ENCODE measurements at places on chromosomes 1 and 21.

DNA sequence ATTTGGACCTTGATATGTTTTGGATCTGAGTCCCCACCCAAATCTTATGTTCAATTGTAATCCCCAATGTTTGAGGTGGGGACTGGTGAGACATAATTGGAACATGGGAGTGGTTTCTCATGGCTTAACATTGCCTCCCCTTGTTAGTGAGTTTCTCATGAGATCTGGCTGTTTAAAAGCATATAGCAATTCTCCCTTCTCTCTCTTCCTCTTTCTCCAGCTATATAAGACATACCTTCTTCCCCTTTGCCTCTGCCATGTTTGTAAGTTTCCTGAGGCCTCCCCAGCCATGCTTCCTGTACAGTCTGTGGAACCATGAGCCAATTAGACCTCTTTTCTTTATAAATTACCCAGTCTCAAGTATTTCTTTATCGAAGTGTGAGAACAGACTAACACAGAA lies 692.4 kb downstream of the KCNT2 start:
- no peak for DNase-seq

DNA sequence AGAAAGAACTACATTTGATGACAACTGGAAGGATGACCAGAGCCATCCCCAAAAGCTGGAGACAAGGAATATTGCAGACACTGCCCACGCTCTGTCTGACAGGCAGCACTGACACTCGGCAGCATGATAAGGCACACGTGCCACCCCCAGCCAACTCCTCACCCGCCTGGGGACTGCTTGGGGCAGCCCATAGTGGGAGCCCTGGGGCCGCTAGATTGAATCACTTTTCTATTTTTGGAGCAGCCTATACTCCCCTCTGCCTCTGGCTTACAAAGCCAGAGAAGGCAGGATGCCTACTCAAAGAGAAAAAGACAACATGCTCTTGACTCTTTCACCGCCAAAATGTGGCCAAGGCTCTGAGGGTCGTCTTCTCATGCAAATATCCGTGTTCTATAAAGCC lies 1.3 kb downstream of the SMG5 start:
- DNase-seq = no peak

GRCh38 chr1:150973258-150973835 lies 1.3 kb downstream of the CERS2 start:
- DNase-seq = no peak

- DNase-seq = no peak
Observed at GRCh38 chr1:107141491-107142126, 770 bp downstream of the NTNG1 start.

GRCh38 chr1:111639602-111640198 lies 20.1 kb downstream of the RAP1A start:
- DNase-seq = no peak

DNA sequence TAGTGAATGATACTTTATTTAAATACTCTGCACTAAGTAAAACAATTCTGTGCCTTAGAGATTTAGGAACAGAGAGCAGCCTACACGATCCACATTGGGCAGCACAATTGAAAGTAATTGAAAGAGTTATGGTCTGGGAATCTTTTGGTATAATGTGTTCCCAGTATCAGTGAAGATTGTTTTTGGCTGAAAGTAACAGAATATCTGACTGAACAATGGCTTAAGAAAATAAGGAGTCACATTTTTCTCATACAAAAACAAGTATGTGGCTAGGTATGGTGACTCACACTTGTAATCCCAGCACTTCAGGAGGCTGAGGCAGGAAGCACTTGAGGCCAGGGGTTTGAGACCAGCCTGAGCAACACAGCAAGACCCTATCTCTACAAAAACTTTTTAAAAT lies 306.2 kb downstream of the NFIA start:
- DNase-seq = no peak

GRCh38 chr1:55399346-55399745 lies 184.2 kb upstream of the USP24 start:
- DNase-seq = no peak

DNA sequence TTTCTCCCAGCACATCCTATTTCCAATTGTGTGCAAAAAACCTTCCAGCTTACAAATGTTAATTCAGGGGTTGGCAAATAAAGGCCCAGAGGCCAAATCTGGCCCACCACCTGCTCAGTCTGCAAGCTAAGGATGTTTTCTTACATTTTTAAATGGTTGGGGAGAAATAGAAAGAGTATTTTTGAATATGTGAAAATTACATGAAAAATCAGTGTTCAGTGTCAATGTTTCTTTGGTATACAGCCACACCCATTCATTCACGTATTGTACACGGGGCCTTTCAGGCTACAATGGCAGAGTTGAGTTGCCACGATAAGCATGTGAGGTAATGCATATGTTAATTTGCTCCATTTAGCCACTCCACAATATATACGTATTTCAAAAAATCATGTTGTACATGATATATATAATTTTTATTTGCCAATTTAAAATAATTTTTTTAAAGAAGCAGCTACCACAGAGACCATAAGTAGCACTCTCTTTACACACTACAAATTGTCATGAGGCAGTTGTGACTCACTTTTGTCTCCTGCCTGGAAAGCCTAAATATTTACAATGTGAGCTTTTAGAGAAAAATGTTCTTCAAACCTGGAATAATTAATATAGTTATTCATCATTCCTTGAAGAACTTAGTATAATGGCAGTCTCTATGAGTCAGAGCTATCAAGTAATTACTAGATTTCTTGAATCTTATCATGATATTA lies 189.6 kb downstream of the SMYD3 start:
- DNase-seq = no peak

GRCh38 chr1:43293896-43294760 lies 6.7 kb upstream of the TIE1 start:
- no peak for DNase-seq

Measured in vagina (tissue), 2 donors.